ENCODE measurements at places on chromosomes 4 and X.

DNA sequence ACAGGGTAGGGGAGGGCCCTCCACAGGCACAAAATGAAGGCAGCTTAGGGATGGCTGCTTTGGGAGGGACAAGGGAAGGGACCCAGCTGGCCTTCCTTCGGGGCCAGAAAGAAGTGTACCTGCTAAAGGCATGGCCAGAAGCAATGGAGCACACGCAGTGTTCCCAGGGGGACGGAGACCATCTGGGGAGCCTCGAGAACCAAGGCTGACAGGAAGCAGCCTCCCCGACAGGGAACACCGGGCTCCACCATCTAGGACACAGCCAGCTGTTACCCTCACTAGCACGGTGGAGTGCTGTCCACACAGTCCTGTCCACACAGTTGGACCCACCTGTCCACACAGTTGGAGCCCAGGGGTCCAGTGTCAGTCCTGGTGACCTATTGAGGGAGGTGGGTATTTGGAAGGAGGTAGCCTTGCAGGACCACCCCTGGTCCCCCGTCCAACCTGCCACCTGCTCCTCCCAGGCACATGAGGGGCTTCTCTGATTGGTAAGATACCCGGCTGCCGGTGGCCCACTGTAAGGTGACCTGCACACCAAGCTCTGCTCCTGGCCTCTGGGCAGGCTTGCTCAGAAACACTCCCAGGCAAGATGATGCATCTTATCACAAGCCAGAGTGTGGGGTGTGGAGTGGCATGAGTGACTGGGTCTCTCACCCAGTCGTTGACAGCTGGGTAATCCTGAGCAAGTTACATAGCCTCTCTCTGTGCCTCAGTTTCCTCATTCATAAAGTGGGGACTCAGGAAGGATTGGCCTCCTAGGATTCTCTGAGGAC lies 20.5 kb upstream of the AFAP1 start:
- no peak for DNase-seq

DNA sequence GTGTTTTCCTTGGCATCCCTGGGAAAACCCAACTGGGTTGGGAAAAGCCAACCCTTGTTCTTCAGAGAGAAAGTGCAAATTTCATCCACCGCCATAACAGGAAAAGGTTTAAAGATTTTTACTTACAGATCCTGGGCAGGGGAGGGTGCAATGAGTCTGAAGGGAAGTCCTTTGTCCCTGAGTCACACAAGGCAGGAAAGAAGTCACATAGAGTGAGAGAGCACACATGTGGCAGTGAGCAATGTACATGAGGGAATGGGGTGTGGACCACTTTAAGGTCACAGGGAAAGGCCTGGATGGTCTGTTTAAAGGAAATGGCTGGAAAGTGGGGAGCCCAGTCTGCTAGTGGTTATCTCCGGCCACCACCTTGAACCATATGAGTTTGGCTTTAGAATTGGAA lies 248.9 kb downstream of the HS3ST1 start:
- DNase-seq, result no peak

DNA sequence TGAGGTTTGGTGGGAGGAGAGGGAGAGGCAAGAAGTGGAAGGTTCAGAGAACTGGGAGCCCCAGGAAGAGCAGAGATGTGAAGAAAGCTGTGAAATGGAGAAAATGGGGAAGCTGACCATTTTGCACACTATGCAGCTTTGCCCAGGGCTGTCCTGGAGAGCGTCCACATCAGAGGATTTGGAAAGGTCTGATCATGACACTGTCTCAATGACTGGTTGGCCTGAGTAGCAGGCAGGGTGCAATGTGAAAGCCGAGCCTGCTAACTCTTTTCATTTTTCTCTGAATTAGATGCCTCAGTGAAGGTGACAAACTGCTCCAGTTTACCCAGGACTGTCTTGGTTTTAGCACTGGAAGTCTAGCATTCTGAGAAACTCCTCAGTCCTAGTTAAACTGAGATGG lies 330.1 kb upstream of the RPS6KA3 start:
- no peak for DNase-seq

DNA sequence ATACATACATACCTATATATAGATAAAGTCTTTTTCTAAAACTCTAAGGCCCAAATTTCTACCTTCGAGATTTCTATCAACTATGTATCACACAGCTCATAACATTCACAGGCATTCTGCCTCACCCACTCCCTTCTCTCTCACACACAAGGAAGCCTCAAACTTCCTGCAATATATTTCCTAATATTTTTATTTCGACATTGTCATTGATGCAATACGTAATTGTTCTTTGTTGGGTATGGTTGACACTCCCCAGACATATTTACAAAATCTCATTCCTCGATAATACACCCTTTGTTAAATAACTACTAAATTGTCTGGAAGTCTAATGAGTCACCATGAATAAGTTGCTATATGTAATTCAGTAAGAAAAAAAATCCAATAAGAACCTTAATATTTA lies 143.5 kb downstream of the HNRNPD start:
- no peak for DNase-seq

GRCh38 chrX:129534816-129535578 lies 5.1 kb upstream of the OCRL start:
- no peak for DNase-seq

GRCh38 chrX:155997436-155997835 lies at the start of gene IL9R:
Gene IL9R (plus strand): TSS chrX:155997696. CDS start chrX:155997760, 64 bp downstream.
- DNase-seq, result peak; percentile 17

DNA sequence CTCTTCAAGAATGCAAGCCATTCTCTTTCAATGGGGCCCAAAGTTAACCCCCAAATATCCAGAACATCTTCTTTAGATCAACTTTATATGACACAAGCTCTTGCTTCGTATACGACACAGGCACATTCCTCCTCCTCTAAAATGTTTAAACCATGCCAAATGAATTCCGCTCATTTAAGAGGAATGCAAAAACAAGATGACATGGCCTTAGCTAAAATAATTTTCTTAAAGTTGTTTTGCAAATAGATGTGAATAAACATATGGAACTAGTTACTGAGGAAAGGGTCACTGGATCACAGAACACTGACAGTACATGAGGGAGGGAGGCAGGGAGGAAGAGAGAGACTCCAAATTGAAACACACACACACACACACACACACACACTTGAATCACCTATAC lies 97.4 kb downstream of the RASL11B start:
- DNase-seq, result no peak

GRCh38 chr4:125780164-125780563 lies 465.4 kb downstream of the FAT4 start:
- no peak for DNase-seq

DNA sequence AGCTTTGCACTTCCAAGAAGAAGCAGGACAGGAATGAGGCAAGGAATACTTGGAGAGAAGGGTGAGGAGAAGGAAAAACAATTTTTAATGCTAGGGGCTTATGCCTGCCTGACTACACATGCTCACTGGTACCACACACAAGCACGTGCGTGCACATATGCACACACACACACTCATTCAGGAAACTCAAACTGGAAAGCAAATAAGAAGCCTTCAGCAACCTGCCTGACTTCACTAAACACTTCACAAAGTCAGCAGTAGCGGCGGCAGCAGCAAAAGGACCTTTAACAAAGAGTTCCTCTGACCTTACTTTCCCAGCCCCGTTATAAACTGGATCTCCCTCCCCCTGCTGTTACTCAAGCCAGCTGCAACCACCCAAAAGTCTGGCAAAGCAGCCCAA lies 3.3 kb downstream of the ZDHHC9 start:
- DNase-seq, result no peak

DNA sequence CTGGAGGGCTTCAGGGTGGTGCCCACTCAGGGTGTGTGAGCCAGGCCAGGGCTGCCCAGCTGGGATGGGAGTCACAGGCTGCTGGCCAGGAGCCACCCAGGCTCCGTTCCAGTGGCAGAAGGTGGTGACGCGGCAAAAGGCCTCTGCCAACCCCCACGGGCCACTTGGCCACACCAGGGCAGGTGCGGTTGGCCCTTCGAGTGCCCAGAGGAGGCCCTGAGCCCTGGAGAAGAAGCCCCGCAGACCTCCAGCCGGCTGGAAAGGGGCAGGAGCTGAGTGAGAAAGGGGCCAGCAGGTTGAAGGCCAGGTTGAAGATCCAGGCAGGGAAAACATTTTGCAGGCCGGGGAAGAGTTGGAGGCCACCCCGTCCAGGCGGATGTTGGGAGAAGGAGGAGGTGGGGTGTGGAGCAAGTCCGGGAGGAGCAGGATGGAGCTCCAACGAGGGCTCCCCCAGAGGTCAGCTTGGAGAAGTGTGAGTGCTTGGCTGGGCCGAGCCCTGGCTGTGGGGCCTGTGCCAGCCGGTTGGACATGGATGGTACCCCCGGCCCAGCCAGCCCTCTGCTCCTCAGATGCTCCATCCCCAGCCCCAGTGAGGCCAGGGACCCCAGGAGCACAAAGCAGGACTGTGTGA lies 2.8 kb upstream of the CPLX1 start:
- no peak for DNase-seq

GRCh38 chr4:158787709-158788475 lies 19.1 kb downstream of the FNIP2 start:
- no peak for DNase-seq

GRCh38 chr4:67201334-67201733 lies 344.0 kb downstream of the CENPC start:
- DNase-seq, result no peak

DNA sequence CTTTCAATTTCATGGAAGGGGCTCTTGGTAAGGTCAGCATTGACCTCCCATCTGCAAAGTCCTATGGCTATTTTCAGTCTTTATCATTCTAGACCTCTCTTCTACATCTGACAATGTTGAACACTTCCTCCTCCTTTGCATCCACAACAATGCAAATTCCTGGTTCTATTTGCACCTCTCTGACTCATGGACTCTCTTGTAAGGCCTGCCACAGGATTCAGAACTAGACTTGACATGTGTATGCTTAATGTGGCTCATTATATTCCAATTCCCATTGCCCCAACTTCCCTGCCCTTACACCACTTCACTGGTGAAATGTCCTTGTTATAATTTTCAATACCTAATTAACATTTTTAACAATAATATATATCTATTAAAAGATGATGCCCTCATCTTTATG lies 314.3 kb upstream of the FGF13 start:
- DNase-seq, result no peak

- DNase-seq, result no peak
Observed at GRCh38 chr4:77910676-77911075, 48.0 kb downstream of the MRPL1 start.

- DNase-seq, result no peak
Observed at GRCh38 chr4:152585023-152585441, 49.1 kb upstream of the FBXW7 start.

DNA sequence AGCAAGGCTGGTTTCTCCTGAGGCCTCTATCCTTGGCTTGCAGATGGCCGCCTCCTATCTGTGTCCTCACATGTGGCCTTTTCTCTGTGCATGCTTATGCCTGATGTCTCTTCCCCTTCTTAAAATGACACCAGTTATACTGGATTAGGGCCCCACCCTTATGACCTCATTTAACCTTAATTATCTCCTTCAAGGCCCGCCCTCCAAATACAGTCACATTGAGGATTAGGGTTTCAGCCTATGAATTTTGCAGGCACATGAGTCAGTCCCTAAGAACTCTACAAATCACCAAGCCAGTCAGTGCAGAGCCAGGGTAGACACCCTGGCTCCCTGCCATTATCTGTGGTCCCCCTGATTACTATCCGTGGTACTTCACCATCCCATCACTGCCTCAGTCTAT lies 51.6 kb downstream of the MAML3 start:
- DNase-seq, result no peak

DNA sequence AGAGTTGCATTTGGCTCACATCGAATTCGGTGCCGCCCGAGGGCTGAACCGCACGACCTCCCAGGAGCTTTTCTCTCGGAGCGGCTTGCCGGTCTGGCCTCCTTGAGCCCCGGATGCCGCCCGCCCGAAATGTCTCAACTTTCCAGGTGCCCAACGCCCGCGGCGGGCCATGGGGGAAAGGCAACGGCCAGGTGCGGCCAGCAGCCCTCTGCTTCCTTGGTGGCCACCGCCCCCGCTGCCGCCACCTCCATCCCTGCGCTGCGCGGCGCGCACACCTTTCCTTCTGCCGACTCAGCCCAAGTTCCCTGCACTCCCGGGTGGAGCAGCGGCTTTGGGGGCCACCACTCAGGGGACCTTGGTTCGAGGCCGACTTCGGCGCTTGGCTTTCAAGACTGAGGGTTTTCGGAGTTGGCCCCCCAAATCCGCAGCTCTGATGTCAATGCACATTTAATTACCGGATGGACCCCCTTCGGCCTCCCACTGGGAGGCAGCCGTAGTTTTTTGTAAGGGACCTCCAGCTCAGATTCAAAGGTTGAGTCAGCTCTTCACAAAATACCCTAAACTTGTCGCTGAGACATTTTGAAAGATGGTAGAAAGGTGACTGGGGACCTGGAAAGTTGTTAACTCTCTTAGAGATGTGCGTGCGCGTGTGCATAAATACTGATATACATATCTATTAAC lies 1.1 kb downstream of the AFF2 start:
- DNase-seq, result no peak

DNA sequence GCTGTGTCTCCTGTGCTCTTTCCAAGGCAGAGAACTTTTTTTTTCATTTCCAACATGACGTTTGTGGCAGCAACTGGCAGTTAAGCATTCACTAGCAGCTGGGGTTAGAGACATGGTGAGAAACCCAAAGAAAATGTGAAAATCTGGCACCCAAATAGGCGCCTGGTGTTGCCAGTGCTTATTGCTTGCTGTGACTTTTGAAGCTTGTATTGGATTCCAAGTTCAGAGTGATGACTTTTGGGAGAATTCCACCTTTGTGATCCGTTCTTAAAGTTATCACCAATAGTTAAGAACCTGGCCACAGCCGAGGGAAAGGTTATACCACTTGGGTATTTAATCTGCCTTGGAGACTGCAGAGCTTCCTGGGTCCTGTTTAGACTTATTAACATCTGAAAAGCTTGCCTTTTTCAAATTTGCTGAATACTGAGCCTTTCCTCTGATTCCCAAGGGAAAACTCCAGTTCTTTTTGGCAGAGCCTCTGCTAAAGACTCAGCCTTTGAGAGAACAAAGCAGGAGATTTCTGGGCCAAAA lies 101.0 kb downstream of the OPHN1 start:
- DNase-seq, result no peak

- no peak for DNase-seq
Observed at GRCh38 chrX:48516987-48517386, 4.6 kb upstream of the EBP start.

- no peak for DNase-seq
Observed at GRCh38 chr4:150123087-150123486, 44.8 kb downstream of the DCLK2 start.

DNA sequence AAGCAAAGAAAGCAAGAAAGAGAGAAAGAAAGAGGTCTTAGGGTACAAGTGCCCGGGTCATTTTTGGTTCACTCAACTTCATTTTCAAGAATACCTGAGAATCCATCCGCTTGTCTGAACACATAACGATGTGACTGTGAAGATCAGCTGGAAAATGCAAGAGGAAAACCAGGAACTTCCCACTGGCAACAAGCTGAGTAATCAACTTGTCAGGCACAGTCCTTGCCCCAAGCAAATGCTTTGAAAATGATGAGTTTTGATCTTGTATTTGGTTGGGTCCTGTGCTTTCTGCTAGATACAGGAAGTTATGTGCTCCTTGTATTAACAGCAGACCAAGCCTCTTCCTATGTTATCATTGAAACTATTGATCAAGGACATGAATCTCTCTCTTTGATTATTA lies 239.1 kb downstream of the ASMT start:
- DNase-seq, result no peak

DNA sequence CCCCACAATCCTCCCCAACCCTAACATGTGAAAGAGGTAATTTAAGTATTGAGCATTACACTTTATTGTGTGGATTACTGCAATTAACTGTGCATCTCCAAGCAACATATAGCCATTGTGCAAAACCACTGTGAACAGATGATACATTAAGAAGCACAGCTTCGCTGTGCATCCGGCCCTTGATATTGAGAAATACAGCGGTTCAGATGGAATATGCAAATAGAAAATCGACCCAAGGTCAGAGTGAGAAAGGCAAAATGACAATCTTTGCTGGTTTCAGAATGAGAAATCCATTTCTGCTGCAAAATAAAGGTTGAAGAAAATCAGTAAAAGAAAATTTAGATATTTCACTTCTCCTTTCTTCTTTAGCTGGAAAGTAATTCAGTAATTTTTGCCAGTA lies 805.9 kb upstream of the GRID2 start:
- DNase-seq, result no peak
